ENCODE measurements at places on chromosomes 12 and 14.

GRCh38 chr14:91372671-91373495, 44.7 kb downstream of the CCDC88C start:
- DNase-seq = no peak
- no peak overlapping the region for H3K4me3 ChIP-seq
- peaks cover 74% of the 10 kb centered on the region for H3K4me1 ChIP-seq
- H3K27me3 ChIP-seq = no peaks in the 10 kb centered on the region
- peak overlapping the region; percentile 91 for H3K27ac ChIP-seq

DNA sequence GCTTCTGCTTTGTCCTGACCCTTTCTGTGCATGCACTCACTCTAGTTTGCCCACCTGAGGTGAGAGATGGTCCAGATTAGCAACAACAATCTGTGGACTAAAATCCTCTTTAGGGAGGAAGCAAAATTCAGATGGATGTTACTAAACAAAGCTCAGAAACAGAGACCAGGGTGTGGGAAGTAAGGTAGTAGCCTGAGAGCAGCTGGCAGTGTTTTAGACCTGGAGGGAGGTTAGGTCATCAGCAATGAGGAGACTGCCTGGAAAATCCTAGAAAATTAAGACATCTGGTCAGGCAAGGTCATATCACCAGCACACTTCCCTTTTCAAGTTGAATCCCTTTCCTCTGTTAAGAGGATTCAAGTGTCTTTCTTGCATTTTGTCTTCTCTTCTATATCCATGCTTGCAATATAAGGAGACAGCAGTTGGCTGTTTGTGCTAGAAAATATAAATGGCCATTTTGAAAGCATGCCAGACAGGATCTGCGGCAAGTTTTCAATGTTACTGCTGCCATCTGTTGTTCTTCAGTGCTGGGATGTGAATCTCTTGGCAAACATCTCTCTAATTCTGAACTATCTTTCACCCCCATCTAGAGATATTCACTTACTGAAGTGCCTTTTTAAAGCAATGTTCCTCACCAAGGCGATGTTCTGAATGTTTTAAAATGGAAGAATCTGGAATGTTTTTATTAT, 266.4 kb downstream of the NAV3 start:
- no peak overlapping the region for H3K27ac ChIP-seq
- no peaks in the 10 kb centered on the region for H3K4me1 ChIP-seq
- H3K36me3 ChIP-seq = no peaks in the 10 kb centered on the region

DNA sequence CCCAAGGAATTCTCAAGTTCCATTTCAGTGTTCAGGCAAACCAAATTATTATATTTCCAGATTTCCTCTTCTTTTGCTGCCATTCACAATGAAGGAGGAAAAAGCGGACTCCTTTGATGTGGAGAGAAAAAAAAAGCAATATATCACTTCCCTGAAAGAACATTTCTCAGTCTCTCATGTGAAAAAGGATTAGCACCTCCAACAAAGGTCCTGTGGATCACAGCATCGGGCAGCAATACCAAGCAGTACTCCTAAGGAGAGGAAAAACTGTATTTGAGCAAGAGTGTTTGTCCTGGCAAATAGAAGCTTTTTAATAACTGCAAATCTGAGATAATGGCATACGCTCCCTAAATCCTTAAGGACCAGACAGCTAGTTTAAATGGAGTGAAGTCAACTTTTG, 93.9 kb upstream of the RFX4 start:
- no peak overlapping the region for H3K27ac ChIP-seq
- H3K27me3 ChIP-seq = no peaks in the 10 kb centered on the region
- no peaks in the 10 kb centered on the region for H3K36me3 ChIP-seq
- peaks cover 58% of the 10 kb centered on the region for H3K4me1 ChIP-seq
- H3K4me3 ChIP-seq = no peak overlapping the region

DNA sequence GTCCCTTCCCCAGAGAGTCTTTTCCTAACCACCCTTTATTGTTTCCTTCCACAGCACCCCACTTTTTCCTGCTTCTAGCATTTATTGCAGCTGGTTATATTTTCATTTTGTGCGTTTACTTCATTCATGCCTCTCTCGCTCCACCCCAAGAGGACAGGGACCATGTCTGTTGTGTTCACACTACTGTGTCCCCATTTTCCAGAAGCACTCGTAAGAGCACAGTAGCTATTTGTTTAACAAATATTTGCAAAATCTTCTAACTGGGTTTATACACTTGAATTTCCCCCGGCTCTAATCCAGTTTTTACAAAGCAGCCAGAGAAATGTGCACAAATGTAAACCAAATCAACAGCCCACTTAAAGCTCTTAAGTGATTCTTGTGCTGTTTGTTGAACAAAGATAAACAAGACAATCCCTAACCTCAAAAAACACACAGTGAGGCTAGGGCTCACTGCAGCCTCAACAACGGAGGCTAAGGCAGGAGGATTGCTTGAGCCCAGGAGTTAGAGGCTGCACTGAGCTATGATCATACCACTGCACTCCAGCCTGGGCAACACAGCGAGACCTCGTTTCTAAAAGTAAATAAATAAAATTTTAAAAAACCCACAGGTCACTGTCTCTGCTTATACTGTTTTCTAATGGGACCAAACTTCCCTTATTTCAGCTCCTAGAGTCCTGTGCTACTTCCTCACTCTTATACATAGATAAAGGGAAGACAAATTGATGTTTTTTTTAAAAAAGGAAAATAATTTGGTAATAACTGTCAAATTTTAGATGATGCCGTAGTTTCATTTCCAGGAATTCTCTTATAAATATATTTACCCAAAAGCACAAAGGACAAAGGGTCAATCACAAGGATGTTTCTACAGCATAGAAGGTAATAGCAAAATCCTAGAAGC, 6.6 kb upstream of the ABCD4 start:
- H3K4me3 ChIP-seq = no peak overlapping the region
- no peak overlapping the region for H3K27ac ChIP-seq

DNA sequence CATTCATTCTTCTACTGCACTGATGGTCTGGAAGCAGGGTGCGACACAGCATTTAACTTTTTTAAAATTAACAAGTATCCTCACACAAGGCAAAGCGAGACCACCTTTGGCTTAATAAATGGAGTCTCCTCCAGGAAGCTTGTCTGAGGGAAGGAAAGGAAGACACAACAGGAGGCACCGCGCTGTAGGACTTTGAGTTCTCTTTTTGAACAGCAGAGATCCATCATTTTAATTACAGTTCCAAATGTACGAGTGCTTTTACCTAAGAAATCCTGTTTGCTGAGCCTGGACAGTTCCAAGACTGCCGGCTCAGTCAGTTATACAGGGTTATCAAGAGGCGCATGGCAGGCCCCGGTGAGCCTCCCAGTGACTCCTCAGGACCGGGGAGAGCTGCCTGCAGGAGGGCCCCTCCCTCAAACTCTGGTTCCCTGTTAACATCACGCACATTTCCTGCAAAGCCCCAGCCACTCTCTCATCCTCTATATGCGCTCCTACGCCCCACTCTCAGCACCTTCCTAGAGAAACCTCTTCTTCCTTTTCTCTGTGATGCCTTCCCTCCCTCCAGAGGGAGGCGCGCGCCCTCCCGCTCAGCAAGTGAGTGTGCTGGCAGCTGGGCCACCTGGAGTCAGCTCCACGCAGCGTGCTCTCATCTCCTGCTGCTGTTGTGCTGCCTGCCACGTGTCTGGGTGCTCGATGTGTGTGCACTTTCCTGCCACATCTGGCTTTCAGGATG, 46.1 kb downstream of the STX2 start:
- no peak overlapping the region for H3K27ac ChIP-seq
- no peaks in the 10 kb centered on the region for H3K27me3 ChIP-seq
- H3K4me3 ChIP-seq = no peak overlapping the region
- no peak for DNase-seq

GRCh38 chr14:72444701-72445100, 449.2 kb downstream of the DPF3 start:
- H3K27ac ChIP-seq = no peak overlapping the region
- no peak overlapping the region for H3K4me3 ChIP-seq
- DNase-seq = no peak

DNA sequence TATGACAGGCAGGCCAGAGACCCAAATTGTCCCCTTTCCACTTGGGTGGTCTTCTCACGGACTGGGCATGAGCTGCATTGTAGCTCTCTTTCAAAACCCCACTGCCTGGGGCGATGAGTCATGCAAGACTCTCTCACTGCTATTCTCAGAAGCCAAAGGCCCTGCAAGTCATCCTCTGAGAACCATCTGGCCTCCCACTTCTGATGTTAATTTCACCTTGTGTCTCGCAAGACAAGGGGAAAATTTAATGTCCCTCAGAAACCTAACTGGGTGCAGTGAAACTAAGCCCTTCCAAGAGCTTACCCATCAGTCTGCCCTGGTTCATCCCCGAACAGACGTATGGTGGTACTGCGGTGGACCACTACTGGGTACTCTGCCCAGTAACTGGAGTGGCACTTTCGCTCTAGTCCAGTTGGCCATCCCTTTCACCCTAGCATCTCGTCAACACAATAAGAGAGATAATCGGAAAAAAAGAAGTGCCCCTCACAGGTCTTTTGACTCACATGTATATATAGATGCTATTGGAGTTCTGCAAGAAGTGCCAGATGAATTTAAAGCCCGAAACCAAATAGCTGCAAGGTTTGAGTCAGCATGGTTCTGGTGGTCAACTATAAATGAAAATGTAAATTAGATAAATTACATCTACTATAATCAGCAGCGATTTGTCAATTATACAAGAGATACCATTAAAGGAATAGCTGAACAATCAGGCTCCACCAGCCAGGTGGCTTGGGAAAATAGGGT, 31.3 kb upstream of the LALBA start:
- H3K27ac ChIP-seq = no peak overlapping the region
- H3K36me3 ChIP-seq = no peaks in the 10 kb centered on the region
- peak; percentile 56 for DNase-seq
- H3K27me3 ChIP-seq = no peaks in the 10 kb centered on the region

DNA sequence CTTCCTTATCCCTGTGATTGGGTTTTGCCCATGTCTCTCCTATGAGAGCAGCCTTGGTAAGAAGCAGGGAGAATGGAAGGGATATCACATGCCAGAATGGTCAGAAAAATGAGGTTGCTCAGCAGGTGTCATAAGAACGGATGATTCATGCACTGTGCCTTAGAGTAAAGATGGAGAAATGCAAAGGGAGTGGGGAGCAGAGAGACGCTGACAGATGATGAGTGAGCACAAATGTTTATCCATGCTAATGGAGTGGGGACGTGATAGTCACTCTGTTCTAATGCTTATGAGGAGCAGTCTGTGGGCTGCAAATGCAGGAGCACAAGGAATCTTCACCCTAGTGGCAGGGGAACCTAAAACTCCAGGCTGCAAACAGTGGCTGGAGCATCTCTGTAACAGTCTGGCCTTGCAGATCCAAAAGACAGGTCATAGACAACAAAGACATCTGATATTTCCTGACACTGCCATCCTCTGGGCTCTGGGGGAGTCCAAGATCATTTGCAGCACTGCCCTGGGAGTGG, 243.2 kb downstream of the CACNA1C start:
- peaks cover 3% of the 10 kb centered on the region for H3K4me1 ChIP-seq
- H3K27me3 ChIP-seq = no peaks in the 10 kb centered on the region
- H3K36me3 ChIP-seq = no peaks in the 10 kb centered on the region
- DNase-seq = no peak

DNA sequence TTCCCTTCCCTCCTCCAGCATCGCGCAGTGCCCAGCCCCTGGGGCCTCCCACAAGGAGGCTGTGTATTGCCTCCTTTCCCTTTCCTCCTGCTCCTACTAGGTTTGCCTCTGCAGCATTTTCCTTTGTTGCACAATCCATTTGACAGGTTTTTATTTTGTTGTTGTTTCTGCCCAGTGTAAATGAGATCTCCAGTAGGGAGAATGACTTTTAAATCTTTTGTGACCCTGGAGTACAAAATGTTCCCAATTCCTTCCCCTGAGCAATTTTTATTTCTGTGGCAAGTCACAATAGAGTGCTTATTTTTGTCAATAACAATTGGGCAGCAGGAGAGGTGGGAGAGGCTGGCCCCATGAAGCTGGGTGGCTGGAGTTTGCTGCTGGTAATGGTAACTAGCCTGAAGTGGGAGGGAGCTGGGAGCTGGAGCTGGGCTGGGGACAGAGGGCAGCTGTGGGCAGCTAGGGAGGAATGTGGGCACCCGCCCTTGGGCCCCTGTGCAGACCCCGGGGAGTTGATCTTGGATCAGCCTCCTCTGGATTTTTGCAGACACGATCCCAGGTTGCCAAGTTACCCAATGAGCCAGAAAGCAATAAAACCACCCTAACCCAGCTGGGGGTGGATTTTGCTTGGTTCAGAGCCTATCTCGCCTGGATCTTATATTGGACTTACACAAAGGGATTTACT, 160.1 kb downstream of the KTN1 start:
- H3K27me3 ChIP-seq = no peaks in the 10 kb centered on the region
- H3K36me3 ChIP-seq = no peaks in the 10 kb centered on the region
- DNase-seq = no peak
- peaks cover 18% of the 10 kb centered on the region for H3K4me1 ChIP-seq
- H3K4me3 ChIP-seq = no peak overlapping the region

- H3K27ac ChIP-seq = no peak overlapping the region
- H3K27me3 ChIP-seq = no peaks in the 10 kb centered on the region
- DNase-seq = no peak
- no peaks in the 10 kb centered on the region for H3K4me1 ChIP-seq
- H3K4me3 ChIP-seq = no peak overlapping the region
Measured at GRCh38 chr12:57171668-57172067, 24.2 kb upstream of the LRP1-AS start.

GRCh38 chr14:89351516-89352404, 65.3 kb downstream of the FOXN3 start:
- H3K36me3 ChIP-seq = no peaks in the 10 kb centered on the region
- peak overlapping the region; percentile 5 for H3K4me3 ChIP-seq
- H3K27me3 ChIP-seq = no peaks in the 10 kb centered on the region
- DNase-seq = peak; percentile 22

- no peak for DNase-seq
- peaks cover 10% of the 10 kb centered on the region for H3K4me1 ChIP-seq
- no peaks in the 10 kb centered on the region for H3K36me3 ChIP-seq
- H3K27ac ChIP-seq = no peak overlapping the region
- H3K27me3 ChIP-seq = no peaks in the 10 kb centered on the region
Measured at GRCh38 chr14:61596990-61597389, 98.3 kb upstream of the HIF1A start.

DNA sequence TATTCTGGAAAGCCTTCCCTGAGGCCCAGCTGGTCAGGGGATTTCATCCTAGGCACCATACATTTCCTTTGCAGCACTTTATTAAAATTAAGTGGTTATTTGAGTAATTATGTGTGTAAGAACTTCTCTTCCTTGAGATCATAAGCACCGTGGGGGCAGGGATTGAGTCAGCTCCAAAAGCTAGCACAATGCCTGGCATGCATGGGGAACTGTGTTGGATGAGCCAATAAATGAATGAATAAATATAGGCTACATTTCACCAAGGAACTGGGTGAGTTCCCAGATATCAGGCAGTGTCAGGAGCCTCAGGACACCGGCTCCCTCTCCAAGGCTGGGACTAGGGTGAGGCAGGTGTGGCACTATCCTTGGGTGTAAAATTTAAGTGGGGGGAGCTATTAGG, 82.8 kb upstream of the FBXO21 start:
- no peaks in the 10 kb centered on the region for H3K27me3 ChIP-seq
- H3K36me3 ChIP-seq = no peaks in the 10 kb centered on the region
- H3K4me3 ChIP-seq = no peak overlapping the region
- no peaks in the 10 kb centered on the region for H3K4me1 ChIP-seq

GRCh38 chr14:91477388-91477787, 32.7 kb downstream of the PPP4R3A start:
- H3K27ac ChIP-seq = no peak overlapping the region
- no peak overlapping the region for H3K4me3 ChIP-seq
- H3K27me3 ChIP-seq = no peaks in the 10 kb centered on the region
- peaks cover 60% of the 10 kb centered on the region for H3K36me3 ChIP-seq

All from neural progenitor cell (in vitro differentiated cells).